ENCODE measurements at places on chromosomes 1 and 21. TPM values are rescaled to one million over a fixed set of nuclear protein-coding genes. Genes with fewer than 3 reads are reported as not detected.

Gene LRRC53
- not detected for total RNA-seq

Gene CACNA1S
- not detected for total RNA-seq

Gene SH2D5
- 1.3 TPM for total RNA-seq

Gene S100A8
- total RNA-seq: not detected

Gene IFI44L
- 22.5 TPM for total RNA-seq

Gene SYT11
- 8.7 TPM for total RNA-seq

DNA sequence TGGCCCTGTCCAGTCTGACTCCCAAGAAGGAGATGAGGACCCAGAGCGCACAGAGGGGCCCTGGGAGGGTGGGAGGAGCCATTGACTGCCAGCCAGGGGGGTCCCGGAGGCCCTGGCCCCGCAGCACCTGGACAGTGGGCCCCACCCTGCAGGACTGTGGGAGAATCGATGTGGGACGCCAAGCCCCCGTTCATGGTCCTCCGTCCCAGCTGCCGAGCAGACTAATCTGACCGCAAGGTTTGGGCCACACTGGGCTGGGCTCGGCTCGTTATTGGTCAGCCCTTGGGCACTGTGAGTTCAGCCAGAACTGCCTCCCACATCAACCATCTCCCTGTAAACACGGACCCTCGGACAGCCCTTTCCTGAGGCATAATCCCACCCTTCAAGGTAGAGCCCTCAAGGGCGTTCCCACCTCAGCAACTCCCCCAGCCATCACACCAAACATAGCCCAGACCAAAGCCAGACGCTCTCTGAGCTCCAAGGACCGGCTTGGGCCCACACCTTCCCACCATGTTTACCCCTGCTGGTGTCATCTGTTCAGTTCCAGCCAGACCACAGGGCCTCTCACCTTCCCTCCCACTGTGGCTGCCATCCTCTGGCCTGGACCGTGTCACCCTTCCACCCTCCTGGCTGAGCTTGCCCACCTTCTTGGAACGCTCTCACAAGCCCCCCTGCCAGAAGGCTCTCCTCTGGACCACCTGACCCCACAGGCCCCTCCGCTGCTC, 16.2 kb upstream of the POFUT2 start:
- peaks cover 2% of the 10 kb centered on the region for H3K4me1 ChIP-seq
- H3K27ac ChIP-seq: no peak overlapping the region
- H3K4me3 ChIP-seq: no peak overlapping the region
- no peaks in the 10 kb centered on the region for H3K27me3 ChIP-seq
- DNase-seq: no peak

- peaks cover 27% of the 10 kb centered on the region for H3K27me3 ChIP-seq
- no peak for DNase-seq
- H3K4me3 ChIP-seq: no peak overlapping the region
- H3K4me1 ChIP-seq: no peaks in the 10 kb centered on the region
Measured at GRCh38 chr1:119626841-119627240, 21.2 kb downstream of the ZNF697 start.

- peak overlapping the region; percentile 98 for H3K27ac ChIP-seq
- DNase-seq: peak; percentile 26
- peaks cover 14% of the 10 kb centered on the region for H3K36me3 ChIP-seq
- H3K27me3 ChIP-seq: no peaks in the 10 kb centered on the region
Measured at GRCh38 chr1:110672753-110673108, 2.0 kb downstream of the KCNA3 start.

- H3K36me3 ChIP-seq: peaks cover 40% of the 10 kb centered on the region
- peaks cover 44% of the 10 kb centered on the region for H3K4me1 ChIP-seq
- no peak overlapping the region for H3K4me3 ChIP-seq
- H3K27ac ChIP-seq: peak overlapping the region; percentile 89
- no peaks in the 10 kb centered on the region for H3K27me3 ChIP-seq
- DNase-seq: peak; percentile 42
Measured at GRCh38 chr1:15627343-15627988, 10.2 kb downstream of the DDI2 start.

DNA sequence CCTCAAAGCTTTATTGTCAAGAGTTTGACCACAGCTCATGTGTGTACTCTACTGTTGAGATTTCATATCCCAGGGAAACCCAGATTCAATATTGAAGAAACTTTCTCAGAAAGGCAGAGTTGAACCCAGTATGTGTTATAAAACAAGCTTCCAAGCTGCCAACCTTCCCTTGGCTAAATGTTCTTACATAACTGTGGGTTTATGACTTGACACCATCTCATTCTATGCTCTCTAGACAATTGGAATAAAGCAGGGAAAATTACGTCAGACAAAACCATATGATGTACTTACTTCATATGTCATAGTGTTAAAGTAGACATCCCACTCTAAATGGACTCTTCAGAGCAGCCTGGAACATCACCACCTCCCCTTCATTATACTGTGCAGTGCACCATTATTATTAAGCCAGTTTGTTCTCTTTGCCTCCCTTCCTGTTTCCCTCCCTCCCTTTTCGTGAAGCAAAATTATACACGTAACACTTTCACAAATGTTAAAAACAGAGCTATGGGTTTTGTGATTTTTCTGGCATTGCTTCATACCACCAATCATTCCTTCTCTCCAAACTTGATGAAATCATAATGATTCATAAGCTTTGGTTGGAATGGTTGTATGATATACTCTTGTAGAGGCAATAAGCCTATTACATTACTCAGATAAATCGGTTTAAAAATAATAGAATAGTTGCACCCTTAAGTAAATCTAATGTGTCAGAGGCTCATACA, 507.2 kb downstream of the LTN1 start:
- no peaks in the 10 kb centered on the region for H3K27me3 ChIP-seq
- H3K27ac ChIP-seq: no peak overlapping the region
- no peak overlapping the region for H3K4me3 ChIP-seq
- DNase-seq: no peak
- H3K4me1 ChIP-seq: no peaks in the 10 kb centered on the region

GRCh38 chr1:44511769-44512168, 106.7 kb downstream of the RNF220 start:
- no peak overlapping the region for H3K27ac ChIP-seq
- DNase-seq: peak; percentile 24
- H3K4me3 ChIP-seq: no peak overlapping the region
- H3K27me3 ChIP-seq: peaks cover 8% of the 10 kb centered on the region

DNA sequence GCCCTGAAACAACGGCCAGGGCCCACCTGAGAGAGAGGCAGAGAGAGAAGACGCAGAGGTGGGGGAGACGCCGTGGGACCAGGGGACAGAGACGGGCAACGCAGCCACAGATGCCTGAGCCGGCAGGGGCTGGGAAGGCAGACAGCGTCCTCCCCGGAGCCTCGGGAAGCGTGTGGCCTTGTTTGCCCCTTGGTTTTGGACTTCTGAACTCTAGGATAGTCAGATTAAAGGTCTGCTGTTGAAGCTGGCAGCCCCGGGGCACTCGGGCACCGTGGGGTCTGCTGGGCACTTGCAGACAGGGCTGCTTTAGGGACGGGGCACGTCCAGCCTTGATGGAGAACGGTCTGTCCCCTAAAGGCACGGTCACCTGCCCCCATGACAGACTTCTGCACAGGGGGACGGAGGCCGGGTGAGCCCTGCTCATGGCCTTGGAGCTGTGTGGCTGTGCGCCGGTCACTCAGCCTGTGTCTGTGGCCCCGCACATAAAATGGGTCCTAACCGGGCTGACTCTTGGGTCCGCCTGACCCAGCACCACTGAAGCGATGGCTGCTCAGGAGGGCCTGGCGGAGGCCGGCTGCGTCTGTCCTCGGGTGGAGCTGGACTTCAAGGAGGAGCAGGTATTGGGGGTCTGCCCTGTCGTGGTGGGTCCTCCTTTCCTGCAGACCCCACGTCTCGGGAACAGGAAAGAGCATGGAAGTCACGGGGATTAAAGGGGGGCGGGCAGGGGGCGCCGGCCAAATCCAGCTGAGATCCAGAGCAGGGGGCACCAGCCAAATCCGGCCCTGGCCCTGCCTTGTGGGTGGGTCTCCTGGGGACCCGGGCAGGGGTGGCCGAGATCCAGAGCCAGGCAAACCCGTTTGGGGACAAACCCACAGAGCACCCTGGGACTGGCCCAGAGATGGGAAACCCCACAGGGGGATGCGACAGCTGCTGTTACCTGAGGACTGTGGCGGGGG, 9.6 kb upstream of the RNF223 start:
- DNase-seq: no peak
- H3K36me3 ChIP-seq: no peaks in the 10 kb centered on the region
- no peak overlapping the region for H3K4me3 ChIP-seq
- H3K4me1 ChIP-seq: peaks cover 7% of the 10 kb centered on the region
- H3K27me3 ChIP-seq: no peaks in the 10 kb centered on the region

DNA sequence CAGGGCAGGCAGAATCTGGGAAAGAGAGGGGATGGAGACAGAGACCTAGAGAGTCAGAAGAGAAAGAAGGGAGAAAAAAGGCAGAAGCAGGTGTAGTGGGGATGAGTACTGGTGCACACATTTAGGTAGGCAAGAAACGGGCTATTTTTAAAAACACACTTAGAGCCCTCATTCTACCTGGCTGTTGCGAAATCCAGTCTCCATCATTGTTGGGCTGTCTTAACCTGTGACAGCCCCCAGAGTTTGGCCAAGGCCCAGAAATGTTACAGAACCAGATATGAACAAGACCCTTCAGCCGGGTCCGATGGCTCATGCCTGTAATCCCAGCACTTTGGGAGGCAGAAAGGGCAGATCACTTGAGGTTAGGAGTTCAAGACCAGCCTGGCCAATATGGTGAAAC, 12.6 kb upstream of the KDF1 start:
- peaks cover 4% of the 10 kb centered on the region for H3K27me3 ChIP-seq
- H3K4me1 ChIP-seq: no peaks in the 10 kb centered on the region
- no peaks in the 10 kb centered on the region for H3K36me3 ChIP-seq
- no peak overlapping the region for H3K4me3 ChIP-seq
- DNase-seq: no peak
- no peak overlapping the region for H3K27ac ChIP-seq

DNA sequence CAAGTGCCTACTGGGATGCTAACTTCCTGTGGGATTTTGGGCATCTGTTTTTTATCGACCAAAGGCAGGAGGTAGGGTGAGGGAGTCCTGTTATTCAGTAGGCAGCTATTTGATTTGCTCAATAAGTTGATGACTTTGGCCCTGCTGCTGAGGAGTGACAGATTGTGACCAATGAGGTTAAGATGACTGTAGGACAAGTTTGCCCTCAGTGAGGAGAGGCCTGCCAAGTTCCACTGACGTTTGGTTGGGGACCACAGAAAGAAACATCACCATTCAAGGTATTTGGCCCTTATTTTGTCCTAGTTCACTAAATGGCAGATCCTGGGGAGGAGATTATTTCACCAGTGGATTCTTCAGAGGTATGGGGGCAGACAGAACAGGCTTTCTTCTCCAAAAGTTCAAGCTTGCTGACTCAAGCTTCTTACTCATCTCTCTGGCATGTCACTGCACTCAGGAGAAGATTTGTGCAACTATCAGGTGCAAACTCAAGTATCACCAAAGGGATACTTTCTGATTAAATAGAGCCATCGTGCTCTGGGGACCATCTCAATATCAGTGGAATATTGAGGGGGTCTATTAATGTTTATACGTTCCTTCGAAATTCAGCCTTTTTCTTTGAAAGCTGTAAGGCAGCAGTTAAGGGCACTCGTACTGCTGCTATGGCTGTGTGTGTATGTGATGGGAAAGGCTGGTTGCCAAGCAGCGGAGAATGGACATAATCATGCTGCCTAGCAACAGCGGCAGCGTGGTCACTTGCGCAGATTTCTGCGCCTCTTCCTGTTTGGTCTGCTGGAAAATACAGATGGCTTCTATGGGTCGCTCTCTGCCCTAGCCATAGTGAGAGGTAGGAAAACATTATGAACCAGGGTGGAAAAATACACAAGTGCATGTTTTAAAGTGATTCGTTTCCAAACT, 78.7 kb downstream of the PBX1 start:
- H3K27me3 ChIP-seq: no peaks in the 10 kb centered on the region
- DNase-seq: no peak
- H3K4me1 ChIP-seq: no peaks in the 10 kb centered on the region
- H3K27ac ChIP-seq: no peak overlapping the region
- H3K36me3 ChIP-seq: no peaks in the 10 kb centered on the region

DNA sequence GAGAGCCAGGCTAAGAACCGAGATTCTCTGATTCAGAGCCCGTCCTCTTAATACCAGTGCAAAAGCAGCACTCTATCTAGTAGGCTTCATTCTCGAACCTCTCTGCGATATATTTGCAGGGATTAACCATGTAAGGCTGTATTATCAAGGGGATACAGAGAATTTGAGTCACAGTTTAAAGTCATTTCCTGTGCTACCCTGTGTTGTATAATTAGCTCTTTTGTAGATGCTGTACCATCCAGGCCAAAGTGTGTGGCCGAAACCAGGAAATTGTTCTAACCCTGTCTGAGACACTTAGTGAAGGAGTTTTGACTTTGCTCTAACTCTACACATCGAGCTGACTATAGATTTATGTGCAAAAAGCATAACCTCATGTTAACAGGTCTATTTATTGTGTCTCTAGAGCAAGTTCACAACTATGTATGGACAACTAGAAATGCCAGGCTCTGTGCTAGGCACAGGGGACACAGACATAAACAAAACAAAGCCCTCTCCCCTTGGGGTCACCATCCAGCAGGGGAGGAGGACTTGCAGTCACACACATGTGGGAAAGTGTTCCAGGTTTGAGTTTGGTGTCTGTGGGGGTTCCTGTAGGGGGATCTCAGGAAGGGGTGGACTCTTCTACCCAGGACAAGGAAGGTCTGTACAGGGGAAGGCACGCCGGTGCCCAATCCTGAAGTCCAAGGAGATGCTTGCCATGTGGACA, 182.2 kb downstream of the DHRS3 start:
- H3K4me1 ChIP-seq: peaks cover 89% of the 10 kb centered on the region
- DNase-seq: peak; percentile 88
- H3K27me3 ChIP-seq: peaks cover 2% of the 10 kb centered on the region
- peaks cover 75% of the 10 kb centered on the region for H3K36me3 ChIP-seq
- H3K4me3 ChIP-seq: peak overlapping the region; percentile 62
- H3K27ac ChIP-seq: peak overlapping the region; percentile 96

DNA sequence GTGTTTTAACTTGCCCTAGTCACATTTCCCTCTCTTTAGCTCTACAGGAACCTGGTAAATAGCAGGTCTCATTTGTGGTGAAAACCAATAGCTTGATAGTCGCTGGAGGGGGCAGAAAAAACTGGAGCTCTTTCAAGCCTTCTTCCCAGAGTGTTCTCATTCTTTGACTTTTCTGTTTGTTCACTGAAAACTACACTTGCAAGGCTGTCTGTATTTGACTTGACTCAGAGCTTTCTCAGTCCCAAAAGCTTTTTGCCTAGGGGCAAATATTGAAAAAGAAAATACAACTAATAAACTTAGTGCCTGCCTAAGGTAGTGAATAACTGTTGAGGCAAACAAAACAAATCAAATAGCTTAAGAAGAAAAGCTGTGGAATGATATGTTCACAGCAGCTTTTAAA, 217.1 kb upstream of the CHRM3 start:
- DNase-seq: no peak
- H3K27me3 ChIP-seq: no peaks in the 10 kb centered on the region
- no peaks in the 10 kb centered on the region for H3K36me3 ChIP-seq
- H3K27ac ChIP-seq: no peak overlapping the region
- no peak overlapping the region for H3K4me3 ChIP-seq
- H3K4me1 ChIP-seq: no peaks in the 10 kb centered on the region

GRCh38 chr1:109909561-109909960, 1.1 kb upstream of the CSF1 start:
- H3K4me3 ChIP-seq: peak overlapping the region; percentile 89
- H3K27me3 ChIP-seq: no peaks in the 10 kb centered on the region
- peak overlapping the region; percentile 95 for H3K27ac ChIP-seq
- H3K36me3 ChIP-seq: peaks cover 31% of the 10 kb centered on the region

- no peak for DNase-seq
- peaks cover 13% of the 10 kb centered on the region for H3K27me3 ChIP-seq
- H3K27ac ChIP-seq: no peak overlapping the region
- no peaks in the 10 kb centered on the region for H3K36me3 ChIP-seq
- H3K4me1 ChIP-seq: no peaks in the 10 kb centered on the region
- no peak overlapping the region for H3K4me3 ChIP-seq
Measured at GRCh38 chr1:207971331-207972219, 60.6 kb upstream of the CD34 start.

- no peak overlapping the region for H3K4me3 ChIP-seq
- no peak overlapping the region for H3K27ac ChIP-seq
- DNase-seq: no peak
- no peaks in the 10 kb centered on the region for H3K36me3 ChIP-seq
Measured at GRCh38 chr1:179380299-179380698, 14.5 kb downstream of the AXDND1 start.
